ENCODE measurements at places on chromosomes 12 and 14.

DNA sequence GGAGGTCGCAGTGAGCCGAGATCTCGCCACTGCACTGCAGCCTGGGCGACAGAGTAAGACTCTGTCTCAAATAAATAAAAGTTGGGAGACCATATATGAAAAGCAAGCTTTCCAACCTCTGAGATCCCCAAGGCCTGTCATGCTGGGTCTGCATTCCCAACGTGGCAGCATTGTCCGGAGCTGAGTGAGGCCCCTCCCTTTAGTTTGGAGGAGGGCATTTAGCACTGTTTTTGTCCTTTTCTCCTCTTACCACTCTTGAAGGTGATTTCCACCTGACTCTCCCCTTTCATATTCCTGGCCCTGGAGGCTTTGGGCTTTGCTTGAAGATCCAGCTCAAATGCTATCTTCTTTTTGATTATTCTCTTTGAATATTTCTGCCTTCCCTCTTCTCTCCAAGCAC, 3.2 kb downstream of the AACS start:
- no peak for DNase-seq

DNA sequence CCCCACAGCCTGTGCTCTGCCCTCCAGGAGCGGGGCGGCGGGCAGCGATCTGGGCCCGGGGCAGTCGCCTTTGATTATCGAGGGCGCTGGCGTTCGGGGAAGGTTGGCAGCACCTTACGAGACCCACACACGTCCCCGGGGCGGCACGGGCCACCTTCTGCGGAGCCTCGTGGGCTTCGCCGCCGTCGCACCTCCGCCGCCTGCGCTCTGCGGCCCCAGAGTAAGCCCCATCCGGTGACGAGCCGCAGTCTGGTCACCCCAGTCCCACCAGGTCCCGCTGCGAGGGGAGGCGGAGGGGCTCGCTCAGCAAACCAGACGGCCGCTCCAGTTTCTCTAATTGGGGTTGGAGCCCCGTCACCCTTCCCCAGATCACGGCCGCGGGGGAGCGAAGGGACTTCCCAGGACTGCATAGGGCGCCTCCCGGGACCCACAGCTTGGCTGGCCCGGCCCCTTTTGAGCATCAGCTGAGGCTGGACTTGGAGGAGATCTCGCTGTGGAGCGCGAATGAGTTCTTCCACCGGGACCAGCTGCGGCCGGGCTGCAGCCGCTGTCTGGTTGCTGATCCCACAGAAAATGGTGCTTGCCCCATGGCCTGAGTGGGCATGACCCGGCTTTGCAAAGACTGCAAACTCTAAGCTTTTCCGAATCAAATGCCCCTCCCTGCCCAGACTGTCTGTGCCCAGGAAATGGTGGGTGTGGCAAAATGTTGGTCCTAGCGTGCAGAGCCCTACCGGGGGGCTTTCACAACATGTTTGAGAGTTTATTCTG, 560 bp downstream of the LGALS3 start:
- peak; percentile 30 for DNase-seq

- no peak for DNase-seq
Measured at GRCh38 chr14:83297361-83297760, 1763.7 kb upstream of the SEL1L start.

- no peak for DNase-seq
Measured at GRCh38 chr14:97267509-97267908, 470.3 kb downstream of the VRK1 start.

- DNase-seq: no peak
Measured at GRCh38 chr12:40735551-40736230, 43.5 kb downstream of the CNTN1 start.

- no peak for DNase-seq
Measured at GRCh38 chr12:8508910-8509841, 4.1 kb upstream of the CLEC4D start.
